NCI-H1105 (cell line): ENCODE measurements at places on chromosomes 1 and 21.

- no peak for DNase-seq
Measured at GRCh38 chr1:150552128-150552910, 3.1 kb downstream of the ADAMTSL4 start.

- no peak for DNase-seq
Measured at GRCh38 chr1:118711356-118711755, 276.8 kb downstream of the TBX15 start.

DNA sequence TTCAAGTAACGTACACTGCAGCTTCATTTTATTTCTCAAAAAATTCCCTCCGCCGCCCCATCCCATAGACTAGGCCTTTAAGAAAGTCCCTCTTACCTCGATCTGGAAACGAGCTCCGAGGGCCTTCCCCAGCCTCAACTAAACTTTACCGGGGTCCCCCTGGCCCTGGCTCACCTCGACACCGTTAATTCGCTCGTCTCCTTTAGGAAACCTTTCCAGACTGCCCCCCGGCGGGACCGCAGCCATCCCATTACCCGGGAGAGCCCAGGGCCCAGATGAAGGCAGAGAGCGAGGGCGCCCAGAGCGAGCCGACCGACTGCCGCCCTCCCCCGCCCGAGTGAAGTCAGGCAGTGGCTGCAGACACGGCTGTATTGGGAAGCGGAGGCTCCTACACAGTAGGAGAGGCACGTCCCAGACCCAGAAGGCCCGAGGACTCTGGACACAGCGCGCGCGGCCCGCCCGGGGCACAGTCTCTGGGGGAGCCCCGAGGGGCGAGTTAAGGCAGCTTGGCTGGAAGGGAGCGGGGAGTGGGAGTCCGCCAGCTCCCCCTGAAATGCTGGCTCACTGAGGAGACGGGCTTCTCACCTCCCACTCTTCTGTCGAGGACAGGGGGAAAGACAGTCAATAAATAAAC lies 14.6 kb downstream of the SEMA6C start:
- DNase-seq, result no peak

- no peak for DNase-seq
Measured at GRCh38 chr1:87208931-87209330, 119.7 kb upstream of the LMO4 start.

DNA sequence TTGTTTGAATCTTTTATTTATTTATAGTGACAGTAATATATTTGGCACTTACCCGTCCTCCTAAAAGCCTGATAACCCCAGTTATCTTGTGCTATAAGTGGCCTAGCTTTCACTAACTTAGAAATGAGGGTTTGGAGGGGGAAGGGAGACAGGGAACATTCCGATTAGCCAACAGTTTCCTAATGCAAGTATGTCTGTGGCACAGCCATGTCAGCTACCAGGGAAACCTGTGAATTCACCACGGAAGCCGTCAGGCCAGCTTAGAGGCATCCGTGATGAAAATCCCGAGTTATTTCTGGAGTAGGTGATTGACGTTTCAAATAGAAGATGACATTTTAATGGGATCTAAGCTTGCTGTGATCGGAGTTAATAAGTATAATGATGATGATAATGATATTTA lies 39.4 kb upstream of the BCL10 start:
- DNase-seq, result peak; percentile 76

- no peak for DNase-seq
Measured at GRCh38 chr1:869499-870244, 54.1 kb upstream of the SAMD11 start.

DNA sequence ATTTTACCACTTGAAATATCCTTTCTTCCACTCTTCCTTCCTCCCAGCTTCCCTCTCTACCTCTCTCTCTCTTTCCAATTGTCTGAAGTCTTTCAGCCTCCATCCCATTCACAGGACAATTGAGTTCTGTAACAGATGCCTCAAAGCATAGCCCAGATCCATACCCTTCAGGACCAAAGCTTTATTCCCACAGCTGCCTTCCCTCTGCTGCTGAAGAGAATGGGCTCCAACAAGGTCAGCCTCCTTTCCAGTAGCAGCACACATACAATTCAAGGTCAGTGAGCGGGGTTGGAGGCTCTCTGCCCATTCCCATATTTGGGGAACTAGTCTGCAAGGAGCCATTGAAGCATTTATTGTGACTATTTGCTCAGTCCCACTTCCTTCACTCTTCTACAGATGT lies 179.9 kb downstream of the DPYD start:
- DNase-seq, result no peak

GRCh38 chr21:34092262-34092921 lies 19.0 kb downstream of the MRPS6 start:
- DNase-seq, result no peak

DNA sequence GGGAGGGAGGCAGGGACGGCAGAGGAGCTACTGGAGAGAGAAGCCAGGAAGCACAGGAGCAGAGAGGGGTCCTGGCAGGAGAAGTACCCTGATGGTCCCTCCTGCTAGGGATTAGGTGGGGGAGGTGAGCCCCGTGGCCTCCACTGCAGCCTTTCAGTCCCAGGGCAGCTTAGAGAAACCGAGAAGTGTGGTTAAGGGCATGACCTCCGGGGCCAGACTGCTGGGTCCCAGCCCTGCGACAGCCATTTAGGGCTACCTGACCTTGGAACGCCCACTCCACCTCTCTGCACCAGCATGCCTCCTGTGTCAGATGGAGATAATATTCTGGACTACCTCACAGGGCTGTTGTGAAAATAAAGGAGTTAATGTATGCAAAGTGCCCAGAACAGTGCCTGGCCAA lies 47.4 kb downstream of the KCNN3 start:
- no peak for DNase-seq

DNA sequence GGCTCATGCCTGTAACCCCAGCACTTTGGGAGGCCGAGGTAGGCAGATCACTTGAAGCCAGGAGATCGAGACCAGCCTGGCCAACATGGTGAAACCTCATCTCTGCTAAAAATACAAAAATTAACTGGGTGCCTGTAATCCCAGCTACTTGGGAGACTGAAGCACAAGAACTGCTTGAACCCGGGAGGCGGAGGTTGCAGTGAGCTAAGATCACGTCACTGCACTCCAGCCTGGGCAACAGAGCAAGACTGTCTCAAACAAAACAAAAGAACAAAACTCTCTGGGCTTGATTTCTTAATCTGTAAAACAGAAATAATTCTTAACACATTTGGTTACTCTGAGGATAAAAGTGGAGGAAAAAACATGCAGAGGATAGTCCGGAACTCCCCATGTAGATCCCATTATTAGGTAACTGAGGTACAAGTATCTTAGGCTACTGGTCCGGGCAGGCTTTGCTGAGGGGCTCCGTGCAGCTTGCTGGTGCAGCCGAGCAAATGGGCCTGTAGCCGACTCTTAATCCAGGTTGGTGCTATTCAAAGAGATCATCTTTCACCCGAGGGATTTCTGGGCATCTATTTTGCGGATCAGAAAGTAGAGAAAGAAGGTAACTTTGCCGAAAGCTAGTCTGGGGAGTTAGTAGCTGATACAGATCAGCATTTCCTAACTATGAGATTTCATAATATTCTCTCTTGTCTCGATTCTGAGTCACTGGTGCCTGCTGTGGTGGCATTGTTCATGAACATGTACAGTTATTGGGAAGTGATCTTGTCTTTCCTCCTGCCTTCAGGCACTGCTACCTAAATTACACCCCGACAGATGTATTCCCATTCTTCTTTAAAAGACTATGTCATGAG lies 56.8 kb downstream of the NFIA start:
- no peak for DNase-seq

- no peak for DNase-seq
Measured at GRCh38 chr1:172071746-172072145, 230.4 kb downstream of the DNM3 start.

DNA sequence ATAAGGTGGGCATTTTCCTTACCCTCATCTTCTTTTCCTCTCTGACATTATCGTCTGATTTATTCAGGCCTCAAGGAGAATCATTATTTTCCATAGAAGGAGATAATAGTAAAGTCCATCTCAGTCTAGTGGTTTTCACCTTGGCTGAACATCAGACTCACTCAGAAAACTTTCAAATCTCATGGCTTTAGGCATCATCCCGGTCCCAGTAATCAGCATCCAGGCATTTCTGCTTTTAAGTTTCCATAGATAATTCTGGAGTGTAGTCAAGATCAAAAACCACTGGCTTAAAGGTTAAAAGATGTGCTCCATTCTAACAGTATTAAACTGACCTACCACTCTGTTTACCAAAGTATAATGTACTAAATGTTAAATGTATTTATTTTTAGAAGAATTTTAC lies 49.4 kb downstream of the RNF2 start:
- DNase-seq, result no peak

- DNase-seq, result no peak
Measured at GRCh38 chr1:219010720-219011119, 163.0 kb upstream of the LYPLAL1 start.

GRCh38 chr1:159009704-159010361 lies at the start of gene IFI16:
IFI16 (plus strand) TSS chr1:159009907; CDS start chr1:159014681, 4,774 bp downstream.
- DNase-seq, result no peak

- no peak for DNase-seq
Measured at GRCh38 chr21:26736449-26736848, 108.8 kb downstream of the ADAMTS1 start.

- DNase-seq, result no peak
Measured at GRCh38 chr1:229843627-229844238, 217.7 kb downstream of the URB2 start.

GRCh38 chr21:26025536-26026512 lies 144.7 kb downstream of the APP start:
- no peak for DNase-seq

- DNase-seq, result no peak
Measured at GRCh38 chr1:12386130-12386529, 156.3 kb downstream of the VPS13D start.

DNA sequence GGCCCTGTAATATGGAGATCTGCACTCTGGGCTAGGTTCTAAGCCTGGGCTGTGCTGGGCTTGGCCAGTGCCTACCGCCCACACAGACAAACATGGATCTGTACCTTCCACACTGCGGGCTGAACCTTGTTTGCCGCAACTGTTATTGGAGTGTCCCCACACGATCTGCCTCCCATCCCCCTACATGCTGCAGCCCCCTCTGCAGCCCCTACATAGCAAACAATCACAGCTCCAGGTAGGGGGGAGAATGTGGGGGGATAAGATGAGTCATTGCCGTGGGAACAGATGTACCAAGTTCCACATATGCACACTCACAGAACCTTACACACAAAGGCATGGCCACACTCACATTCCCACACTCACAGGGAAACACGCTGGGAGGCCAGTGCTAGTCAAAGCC lies 2.1 kb upstream of the HCRTR1 start:
- no peak for DNase-seq

DNA sequence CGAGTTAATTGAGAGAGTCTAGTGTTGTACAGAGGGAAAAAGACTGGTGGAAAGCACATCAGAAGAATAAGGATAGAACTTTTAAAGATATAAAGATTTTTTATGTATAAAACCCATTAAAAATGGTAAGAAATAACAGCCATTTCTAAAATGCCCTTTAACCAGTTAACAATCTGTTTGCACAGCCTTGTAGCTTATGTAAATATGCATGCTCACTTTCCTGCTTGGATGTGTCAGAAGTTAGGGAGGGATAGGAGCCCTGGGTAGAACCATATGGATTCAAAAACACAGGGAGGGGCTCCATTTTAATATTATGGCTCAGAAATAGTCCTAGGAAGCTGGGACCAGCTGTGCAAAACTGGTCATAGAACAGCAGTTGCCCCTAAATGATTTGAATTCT lies 4.5 kb upstream of the EDEM3 start:
- no peak for DNase-seq

DNA sequence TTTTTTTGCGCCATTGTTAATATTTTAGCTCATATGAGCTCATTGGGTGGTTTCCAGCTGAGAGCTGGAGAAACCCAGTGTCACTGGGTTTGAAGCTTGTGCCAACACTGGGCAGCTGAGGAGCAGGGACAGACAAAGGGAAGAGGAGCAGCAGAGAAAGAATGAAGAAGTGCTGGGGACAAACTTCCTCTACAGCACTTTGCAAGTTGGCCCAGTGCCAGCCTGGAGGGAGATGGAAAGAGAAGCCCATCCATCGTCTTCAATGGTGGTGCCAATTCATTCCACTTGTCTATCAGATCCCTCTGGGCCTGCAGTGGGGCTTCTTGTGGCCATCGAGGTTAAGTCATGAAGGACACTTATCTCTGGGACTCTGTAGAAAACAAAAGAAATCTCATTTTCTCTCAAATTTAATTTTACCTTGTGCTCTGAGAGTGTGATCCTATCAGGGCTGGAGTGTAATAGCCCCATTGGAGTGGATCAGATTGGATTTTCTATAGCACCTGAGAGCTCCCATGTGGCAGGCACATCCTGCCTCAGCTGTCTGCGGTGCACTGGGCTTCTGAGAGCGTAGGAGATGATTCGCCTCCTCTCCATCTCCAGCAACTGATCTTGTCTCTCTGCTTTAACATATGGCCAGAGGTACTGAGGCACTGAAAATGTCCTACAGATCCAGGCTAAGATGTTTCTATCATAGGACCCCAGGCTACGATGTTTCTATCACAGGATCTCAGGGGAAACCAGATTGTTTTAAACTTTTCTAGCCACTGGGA lies 114.7 kb downstream of the TNR start:
- peak; percentile 1 for DNase-seq

- no peak for DNase-seq
Measured at GRCh38 chr1:203306965-203307541, 1.7 kb downstream of the BTG2 start.
